ENCODE measurements at places on chromosomes 16 and 17. TPM values are rescaled to one million over a fixed set of nuclear protein-coding genes. Genes with fewer than 3 reads are reported as not detected.
A peak's percentile ranks its signal among the peaks of the same experiment; 100 is the strongest.

DNA sequence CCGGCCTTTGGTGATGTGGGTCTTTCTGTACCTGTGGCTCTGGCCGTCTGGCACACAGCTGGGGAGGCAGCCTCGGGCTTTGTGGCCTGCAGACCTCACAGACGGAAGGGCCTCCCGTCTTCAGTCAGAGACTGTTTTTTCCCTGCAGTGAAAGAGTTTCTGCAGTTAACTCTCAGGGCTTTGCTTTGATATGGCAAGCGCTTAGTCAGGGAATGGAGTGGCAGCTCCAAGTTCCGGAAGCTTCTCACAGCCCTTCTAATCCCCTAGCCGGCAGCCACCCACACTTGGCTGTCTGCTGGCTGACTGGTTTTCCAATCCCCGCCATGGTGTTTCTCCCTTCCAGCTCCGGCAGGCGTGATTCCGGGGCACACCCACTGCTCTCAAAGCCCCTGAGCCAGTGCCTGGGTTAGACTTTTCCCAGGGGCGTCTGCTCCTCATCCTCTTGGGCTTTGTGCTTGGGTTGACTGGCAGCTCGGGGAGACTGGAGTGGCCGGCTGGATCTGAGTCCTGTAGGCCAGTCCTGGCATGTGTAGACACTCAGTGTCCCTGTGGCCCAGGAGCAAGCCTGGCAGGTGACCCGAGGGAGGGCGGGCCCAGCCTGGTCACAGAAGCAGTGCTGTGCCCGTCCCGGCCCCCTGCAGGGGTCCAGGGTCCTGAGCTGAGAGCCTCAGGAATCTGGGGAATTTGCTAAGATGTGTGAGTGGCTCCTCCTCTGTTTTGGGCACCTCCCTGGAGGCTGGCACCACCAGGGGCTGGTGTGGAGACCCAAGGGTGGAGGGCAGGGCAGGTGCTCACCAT is 29.9 kb downstream of the BAIAP2 start:
- peak; percentile 80 for DNase-seq

DNA sequence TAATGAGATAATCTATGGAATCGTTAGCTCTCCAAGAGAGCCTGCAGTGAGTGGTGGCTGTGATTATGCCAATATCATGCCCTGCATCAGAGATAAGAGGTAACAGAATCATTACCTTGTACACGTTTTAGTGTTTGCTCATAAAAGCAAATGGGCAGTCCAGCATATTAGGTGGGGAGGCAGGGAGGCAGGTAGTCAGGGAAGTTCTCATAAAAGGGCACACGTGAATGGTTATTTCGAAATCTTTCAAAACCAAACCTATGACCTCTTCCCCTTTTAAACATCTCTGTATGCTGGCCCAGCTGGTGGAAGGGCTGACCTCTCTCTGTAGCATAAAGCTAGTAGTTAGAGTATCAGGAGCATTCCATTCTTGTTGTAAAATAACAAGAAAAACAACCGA is 51.7 kb downstream of the VAT1L start:
- DNase-seq, result no peak

DNA sequence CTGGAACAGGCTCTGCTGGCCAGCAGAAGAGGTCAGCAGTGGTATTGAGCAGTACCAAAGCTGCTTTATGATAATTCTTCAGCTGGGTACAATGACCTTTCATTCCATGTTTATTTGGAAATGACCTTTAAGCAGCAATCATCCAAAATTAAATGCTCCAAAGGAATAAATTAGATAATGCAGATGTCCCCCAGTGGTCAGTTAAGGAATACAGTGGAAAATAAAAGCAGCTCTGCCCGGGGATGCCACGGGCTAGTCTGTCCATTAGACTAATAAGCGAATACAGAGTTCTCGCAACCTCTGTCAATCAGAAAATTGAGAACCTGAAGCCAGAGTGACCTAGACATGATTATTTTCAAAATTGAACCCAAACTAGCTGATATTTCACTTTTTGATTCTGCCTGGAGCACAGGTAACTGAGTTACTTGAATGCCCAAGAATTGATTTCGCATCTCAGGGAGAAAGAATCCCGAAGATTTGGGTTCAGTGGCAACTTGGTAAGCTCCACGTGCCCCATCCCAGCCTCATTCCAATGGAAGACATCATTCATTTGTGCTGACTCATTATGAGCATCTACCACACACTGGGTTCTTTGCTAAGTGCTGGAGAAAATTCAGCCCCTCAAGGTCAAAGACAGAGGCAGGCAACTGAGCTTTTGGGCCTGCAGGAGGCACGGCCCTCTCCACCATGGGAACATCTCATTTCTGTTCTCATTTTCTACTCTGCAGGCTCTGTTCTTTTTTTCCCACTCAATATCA is 34.4 kb upstream of the SLC39A11 start:
- DNase-seq, result no peak

DNA sequence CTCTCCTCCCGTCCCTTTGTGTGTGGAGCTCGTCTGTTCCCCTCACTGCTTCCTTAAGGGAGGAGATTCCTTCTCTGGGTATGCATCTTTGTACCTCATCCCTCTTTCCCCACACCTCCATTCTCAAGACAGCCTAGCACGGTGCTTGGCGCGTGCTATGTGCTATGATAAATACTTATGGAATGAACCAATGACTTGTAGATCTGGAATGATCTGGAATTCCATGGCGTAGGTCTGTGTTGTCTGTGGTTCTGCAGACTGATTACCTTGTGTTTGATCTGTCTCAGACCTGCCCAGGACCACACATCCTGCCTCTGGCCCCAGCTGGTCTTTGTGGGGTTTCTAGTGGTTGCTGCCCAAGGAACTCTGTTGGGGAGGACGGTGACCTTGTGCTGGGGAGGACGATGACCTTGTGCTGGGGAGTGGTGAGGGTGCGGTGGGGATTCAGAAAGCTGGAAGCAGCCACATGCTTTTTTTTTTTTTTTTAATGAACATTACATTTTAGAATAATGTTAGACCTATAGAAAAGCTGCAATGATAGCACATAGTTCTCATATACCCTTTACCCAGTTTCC is 33.5 kb upstream of the ETV4 start:
- peak; percentile 91 for DNase-seq

GRCh38 chr16:81716478-81717225 is 62.4 kb upstream of the PLCG2 start:
- DNase-seq, result no peak

- DNase-seq, result no peak
Measured at GRCh38 chr17:3914312-3914670, 2.0 kb downstream of the P2RX1 start.

Gene BCAR1
- total RNA-seq, result 26.9 TPM

Gene SLC16A11
- 2.4 TPM for total RNA-seq

Gene PFAS
- 22.1 TPM for total RNA-seq

Gene FOXC2
- total RNA-seq, result not detected

Gene OR1A1
- total RNA-seq, result not detected

Gene NFAT5
- total RNA-seq, result 53.9 TPM

Gene CISD3
- total RNA-seq, result 6.5 TPM

Measured in fibroblast of the aortic adventitia (primary cell).